ENCODE measurements at places on chromosomes 13 and 19. TPM values are rescaled to one million over a fixed set of nuclear protein-coding genes. Genes with fewer than 3 reads are reported as not detected.

GRCh38 chr13:112747256-112747655 is 57.4 kb downstream of the ATP11A start:
- DNase-seq, result no peak

GRCh38 chr13:33139184-33139583 is 123.0 kb downstream of the KL start:
- no peak for DNase-seq

GRCh38 chr13:48505012-48505411 is 27.9 kb downstream of the RCBTB2 start:
- DNase-seq, result no peak

DNA sequence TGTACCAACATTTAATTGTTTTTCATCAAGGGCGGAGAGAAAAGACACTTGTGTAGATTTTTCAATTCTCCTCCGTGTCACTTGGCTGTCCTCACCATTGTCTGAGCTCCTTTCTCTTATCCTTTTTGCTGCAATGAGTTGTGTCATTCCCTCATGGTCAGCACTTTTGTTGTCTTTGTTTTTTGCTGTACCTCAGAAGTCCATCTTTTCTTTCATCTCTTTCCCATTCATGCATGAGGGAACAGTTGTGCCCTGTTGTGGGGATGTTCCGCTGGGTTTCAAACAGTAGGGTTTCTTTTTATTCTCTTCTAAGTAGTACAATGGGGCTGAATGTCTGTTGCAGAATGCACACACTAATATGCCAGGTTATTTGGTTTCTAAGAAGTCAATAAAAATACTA is 222.6 kb downstream of the TM9SF2 start:
- no peak for DNase-seq

GRCh38 chr19:17739121-17739875 is 12.0 kb upstream of the FCHO1 start:
- no peak for DNase-seq

DNA sequence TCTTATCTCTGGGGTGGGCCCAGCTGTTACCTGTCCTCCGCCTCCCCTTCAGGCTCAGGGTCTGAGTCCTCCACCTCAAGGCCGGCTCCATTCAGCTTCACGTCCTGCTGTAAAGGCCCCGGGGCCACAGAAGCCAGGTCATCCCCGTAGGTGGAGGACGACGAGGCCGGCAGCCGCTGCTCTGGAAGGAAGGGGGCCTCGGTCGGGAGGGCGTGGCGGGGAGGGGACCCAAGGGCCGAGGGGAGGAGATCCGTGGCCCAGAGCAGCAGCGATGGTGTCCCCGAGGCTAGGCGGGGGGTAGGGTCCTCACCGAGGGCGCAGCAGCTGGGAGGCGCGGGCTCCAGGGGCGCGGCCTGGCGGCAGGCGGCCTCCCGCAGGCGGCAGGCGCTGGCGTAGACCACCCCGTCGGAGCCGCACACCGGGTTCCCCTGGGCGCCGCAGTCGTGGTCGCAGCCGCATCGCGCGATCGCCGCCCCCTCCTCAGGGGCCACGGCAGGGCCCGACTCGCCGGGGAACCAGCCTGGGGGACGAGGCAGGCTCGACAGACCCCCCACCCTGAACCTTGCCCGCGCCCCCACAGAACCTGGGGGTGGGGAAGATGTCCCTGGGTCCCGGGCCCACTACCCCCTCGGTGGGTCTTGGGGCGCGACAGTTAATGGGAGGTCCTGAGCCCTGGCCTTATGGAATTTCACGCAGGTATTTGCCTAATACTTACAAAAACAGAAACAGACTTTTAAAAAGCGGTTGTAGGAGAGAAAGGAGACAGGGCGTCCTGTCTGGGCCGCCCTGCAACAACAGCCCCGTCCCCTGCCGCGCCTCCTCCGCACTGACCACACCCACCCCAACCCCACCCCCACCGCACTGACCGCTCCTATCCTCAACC is 7.6 kb downstream of the F2RL3 start:
- DNase-seq, result no peak

GRCh38 chr13:50082426-50083281 is 67.4 kb downstream of the KCNRG start:
- peak; percentile 88 for DNase-seq

DNA sequence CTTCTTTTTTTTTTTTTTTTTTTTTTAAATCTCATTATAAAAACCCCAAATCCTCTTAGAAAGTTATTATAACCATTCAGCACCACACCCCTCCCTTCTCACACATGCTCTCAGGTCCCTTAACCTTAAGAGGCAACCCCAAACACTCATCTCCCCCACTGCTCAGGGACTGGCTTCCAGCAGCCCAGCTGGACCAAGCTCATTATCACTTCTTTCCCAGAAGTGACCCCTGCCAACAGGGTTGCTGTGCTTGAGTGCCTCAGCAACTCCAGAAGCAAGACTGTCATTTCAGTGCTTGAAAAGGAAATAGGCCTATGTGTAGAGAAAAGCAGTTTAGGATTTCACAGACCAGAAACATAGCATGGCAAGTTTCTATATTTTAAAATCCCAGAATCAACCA is 84.3 kb downstream of the SLAIN1 start:
- peak; percentile 28 for DNase-seq

DNA sequence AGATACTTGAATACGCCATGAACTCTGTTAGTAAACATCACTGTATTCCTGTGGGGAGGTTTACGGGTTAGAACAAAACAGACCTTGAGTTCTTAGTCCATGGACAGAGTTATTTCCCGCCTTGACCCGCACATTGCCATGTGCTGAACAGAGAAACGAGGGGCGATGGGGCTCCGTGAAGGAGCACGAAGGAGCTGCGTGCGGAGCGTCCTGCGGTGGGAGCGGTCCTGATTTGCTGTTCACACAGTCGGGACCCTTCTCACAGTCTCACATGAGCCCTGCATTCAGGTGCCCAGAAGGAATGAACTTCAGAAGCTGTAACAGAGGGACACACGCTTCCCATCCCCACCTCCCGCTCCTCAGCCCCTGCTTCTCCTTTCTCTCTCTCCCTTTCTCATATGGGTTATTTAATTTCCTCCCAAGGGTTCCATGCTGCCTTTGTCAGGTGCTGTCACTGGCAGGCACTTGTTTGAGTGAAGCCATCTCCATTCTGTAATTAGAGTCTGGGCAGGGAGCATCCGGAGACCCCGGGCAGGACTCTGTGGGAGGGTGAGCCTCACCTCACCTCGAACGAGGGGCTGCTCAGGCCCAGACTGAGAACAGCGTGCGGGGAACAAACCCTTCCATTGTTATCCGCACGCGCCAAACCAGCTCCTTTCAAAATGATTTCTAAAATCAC is 76.9 kb downstream of the TEX29 start:
- no peak for DNase-seq

DNA sequence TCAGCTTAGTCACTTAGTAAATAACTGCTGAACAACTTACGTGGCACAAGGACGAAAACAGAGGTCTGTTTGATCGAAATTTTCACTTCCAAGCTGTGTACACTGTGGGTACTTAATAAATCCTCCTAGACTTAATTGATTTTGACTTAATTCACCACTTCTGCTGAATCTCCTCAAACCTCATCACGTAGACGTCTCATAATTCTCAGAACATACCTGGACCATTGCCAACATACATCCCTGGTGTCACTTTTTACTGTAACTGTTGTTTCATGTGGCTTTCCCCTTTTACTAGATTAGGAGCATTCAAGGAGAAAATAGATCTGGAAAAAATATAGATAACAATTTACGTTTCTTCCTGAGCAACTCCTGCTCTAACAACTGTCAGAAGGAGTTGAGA is 105.0 kb downstream of the MBNL2 start:
- DNase-seq, result no peak

DNA sequence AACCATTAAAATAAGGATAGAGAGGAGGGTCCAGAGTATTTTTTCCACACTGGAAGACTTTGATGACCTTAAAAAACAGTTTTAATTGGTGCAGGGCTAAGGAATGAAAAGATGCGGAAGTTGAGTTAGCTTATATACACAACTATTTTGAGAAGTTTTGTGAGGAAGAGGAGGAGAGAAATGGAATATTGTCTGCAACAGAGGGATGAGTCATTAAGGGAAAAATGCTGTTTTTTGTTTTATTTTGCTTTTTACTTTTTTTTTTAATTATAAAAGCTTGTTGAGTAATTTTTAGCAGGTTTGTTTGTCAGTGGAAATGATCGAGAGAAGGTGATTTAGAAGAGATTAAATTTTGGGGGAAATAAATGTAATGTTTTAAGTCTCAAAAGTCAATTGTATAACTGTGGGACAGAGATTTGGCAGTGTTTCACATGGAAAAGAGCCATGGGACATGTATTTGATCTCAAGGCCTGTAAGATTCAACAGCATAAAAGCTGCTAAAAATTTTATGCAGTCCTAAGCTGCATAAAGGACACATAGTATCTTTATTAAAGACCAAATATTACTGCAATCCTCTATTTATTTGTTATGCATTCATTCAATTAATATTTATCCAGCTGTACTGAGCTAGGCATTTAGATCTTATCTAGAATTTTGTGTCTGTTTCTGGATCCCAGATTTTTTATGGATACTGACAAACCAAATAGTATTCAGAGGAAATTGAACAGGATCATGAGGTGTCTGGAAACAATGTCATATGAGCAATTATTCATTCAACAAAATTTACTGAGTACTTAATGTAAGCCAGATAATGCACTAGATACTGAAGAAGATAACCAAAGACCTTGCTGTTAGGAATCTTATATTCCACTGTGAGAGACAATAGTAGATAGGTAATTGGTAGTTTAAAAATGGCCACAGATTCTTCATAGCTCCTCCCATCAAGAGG is 72.7 kb downstream of the DNAJC15 start:
- no peak for DNase-seq

DNA sequence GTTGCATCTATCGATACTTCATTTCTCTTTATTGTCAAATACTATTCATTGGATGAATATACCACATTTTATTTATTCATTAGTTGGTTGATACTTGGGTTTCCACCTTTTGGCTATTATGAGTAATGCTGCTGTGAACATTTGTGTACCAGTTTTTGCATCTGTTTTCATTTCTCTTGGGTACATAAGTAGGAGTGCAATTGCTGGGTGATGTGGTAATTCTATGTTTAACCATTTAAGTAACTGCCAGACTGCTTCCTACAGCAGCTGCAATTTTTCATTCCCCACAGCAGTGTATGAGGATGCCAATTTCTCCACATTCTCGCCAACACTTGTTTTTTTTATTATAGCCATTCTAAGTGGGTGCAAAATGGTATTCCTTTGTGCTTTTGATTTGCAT is 2.6 kb downstream of the KCNJ14 start:
- no peak for DNase-seq

- DNase-seq, result no peak
Measured at GRCh38 chr19:16141043-16141442, 2.4 kb upstream of the HSH2D start.

- no peak for DNase-seq
Measured at GRCh38 chr13:27016875-27017274, 154.7 kb downstream of the USP12 start.

DNA sequence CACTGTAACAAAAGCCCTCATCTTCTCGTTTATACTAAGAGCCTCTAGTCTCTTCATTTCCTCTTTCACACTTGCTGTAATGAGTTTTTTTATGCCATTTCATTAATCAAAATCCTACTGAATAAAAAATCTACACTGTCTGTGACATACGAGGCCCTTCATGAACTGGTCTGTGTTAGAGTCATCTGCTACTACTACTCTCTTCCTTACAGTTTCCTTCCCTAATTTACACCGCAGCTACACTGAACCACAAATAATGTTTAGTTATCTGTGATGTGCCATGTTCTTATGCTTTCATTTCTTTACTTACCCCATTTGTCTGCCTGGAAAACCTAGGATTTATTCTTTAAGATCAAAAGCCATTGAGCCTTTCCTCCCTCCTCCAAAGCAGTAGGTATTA is 16.0 kb downstream of the UFM1 start:
- DNase-seq, result no peak

DNA sequence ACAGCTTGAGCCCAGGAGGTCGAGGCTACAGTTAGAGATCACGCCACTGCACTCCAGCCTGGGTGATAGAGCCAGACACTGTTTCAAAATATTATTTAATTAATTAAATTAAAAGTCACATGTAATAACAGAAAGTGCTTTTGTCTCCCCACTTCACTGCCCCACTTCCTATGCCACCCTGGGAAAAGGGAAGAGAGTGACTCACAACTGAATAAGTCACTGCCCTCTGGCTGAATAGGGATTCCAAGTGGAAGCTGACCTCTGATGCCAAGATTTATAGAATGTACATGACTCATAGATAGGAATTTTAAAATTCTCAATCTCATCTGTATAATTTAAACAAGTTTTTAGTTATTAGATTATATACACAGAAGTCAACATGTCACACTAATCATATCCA is 22.2 kb upstream of the ERVV-1 start:
- no peak for DNase-seq

DNA sequence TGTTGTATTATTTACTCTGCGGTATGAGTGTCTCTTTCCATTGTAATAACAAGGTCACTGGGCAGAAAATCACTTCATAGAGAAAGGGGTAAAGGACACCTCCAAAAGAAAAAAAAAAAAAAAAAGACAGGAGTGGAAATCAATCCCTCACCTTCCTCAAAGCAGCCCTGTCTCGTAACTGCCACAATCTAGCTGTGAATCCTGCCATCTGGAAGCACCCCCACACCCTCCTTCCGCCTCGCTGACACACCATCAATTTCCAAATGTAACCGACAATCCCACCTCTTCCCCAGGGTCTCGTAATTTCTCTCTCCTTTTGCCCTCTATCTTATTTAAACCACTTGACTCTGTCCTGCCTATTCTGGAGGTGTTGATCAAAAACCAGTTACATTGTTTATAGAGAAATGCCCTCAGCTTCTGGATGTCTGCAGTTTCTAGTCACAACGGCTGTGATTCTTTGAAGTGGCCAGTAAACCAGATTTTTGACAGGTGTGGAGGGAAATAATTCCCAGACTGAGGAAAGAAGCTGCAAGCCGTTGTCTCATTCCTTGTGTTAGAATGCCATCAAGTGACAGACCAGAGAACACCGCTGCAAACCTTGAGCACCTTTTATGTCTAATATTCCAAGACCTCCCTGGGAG is 9.1 kb upstream of the POP4 start:
- peak; percentile 47 for DNase-seq

The LGALS14 gene
- polyA plus RNA-seq, result not detected

The F2RL3 gene
- polyA plus RNA-seq, result 1.4 TPM

The OR7C1 gene
- 0.12 TPM for polyA plus RNA-seq

The SMIM7 gene
- 107 TPM for polyA plus RNA-seq

The ZNF497 gene
- 7.1 TPM for polyA plus RNA-seq

The ATP8A2 gene
- polyA plus RNA-seq, result 4.8 TPM

All from renal pelvis (tissue), 12 donors.